ENCODE measurements at places on chromosomes 2 and 18.

GRCh38 chr2:25250331-25251070, 82.1 kb upstream of the POMC start:
- DNase-seq = no peak

DNA sequence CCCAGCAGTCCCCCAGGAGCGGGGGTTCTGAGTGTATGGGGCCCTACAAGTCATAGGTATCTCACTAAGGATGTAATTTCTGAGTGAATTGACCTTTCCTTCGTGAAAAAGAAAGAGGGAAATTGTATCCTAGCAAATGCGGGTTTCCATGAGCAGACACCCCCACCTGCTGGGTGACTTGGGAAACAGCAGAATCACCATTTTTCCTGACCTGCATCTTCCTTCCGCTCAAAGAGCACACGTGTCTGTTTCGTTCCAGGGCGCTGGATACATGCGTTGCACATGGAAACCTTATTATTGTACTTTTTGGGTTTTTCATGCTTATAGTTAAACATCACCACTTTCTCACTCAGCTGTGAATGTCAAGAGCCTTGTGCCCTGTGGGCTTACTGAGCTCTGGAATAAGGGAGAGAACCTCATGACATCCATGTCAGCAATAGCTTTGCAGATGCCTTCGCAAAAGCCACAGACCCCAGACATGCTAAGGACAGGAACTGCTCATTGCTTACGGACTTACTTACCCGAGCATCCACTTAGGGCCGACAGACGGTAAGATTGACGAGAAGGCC, 132.8 kb downstream of the TPO start:
- DNase-seq = no peak

DNA sequence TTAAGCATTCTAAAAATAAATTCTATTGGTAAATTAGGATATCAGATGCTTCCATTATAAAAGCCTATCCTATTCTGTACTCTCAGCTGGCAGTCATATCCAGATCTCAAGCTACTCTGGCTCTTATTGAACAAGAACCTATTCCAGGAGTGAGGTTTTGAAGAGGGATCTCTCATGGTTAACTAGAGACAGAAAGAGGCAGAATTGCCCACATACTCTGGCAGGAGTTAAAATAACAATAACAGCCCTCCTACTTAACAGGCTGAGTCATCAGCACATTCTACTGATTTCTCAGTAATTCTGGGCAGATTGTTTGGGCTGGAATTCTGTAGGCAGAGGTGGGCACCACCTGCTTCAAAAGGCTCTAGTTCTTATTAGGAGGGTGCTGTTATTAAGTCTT, 142.0 kb upstream of the UNC80 start:
- DNase-seq = no peak

DNA sequence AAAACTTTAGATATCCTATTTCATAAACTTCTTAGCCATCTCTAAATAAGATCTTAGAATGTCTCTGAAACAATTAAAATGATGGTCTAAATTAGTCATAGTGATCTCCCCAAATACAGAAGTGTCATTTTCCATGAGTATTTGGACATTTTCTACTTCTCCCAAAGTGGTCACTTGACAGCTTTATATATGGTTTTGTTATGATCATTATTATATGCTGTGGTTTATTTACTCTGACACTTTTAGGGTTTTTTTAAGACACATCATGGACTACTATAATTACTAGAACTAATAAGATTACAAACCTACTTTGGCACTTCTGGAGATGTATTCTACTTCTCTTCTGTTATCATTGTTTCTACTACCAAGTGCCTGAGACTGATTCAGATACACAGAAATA, 47.1 kb downstream of the SLC25A12 start:
- no peak for DNase-seq

- DNase-seq = no peak
Observed at GRCh38 chr2:173008786-173009185, 66.9 kb upstream of the MAP3K20 start.

GRCh38 chr18:32379891-32380290, 90.8 kb downstream of the GAREM1 start:
- no peak for DNase-seq

- DNase-seq = no peak
Observed at GRCh38 chr2:199115169-199115568, 342.6 kb downstream of the SATB2 start.

DNA sequence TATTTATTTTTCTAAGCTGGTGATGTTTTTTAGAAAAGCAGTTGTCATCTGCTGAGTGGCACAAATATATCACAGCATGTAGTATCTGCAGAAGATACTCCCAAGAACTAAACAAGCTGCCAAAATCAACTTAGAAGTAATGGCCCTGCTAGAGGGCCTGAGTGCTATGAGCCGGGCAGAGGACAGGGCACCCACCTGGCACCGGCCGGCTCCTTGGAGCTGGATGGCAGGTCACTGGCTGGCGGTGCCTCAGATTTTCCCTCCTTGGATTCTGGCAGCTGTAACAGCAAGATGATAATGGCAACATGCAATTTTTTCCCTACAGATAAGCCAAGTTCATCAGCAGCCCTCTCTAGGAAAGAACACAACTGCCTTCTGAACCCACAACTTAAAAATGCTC, 79.7 kb downstream of the EMILIN2 start:
- DNase-seq = no peak

DNA sequence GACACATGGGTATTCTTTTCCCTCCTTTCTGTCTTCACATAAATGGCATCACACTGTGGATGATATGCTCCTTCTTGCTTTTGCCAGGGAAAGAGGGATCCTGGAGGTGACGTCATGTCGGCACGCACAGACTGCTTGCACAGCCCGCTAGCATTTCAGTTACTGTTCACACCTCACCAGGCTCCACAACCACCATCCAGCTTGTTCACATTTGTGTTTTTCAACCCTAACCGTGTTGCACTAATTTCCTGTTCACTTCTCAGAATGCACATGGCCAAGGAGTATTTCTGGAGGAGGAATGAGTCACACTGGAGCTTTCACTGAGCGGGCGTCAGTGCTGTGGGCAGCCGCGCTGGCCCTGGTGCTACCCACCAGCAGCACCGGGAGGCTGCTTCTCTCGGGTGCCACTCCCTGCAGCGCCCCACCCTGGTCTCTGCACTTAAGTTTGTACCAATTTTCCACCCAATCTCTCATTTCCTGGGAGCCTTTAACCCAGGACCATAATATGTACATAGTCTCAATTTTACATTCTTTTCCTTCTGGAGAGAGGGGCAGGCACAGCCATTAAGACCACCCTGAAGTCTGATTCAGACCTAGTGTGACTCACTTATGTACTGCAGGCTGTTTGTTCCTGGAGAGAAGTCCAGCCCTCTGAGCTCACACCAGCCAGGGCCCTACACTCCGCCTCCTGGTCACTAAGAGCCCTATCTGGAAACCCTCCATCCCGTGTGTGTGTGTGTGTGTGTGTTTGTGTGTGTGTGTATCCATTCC, 65.1 kb downstream of the MBP start:
- DNase-seq = peak; percentile 57
